ENCODE measurements at places on chromosomes 2 and 18. TPM values are rescaled to one million over a fixed set of nuclear protein-coding genes. Genes with fewer than 3 reads are reported as not detected.

Gene MC5R
- polyA plus RNA-seq: not detected

Gene CHRND
- not detected for polyA plus RNA-seq

Gene CYBRD1
- 8.0 TPM for polyA plus RNA-seq

Gene KCNJ13
- polyA plus RNA-seq: not detected

Gene GCG
- polyA plus RNA-seq: not detected

Gene ADCYAP1
- 29.7 TPM for polyA plus RNA-seq

DNA sequence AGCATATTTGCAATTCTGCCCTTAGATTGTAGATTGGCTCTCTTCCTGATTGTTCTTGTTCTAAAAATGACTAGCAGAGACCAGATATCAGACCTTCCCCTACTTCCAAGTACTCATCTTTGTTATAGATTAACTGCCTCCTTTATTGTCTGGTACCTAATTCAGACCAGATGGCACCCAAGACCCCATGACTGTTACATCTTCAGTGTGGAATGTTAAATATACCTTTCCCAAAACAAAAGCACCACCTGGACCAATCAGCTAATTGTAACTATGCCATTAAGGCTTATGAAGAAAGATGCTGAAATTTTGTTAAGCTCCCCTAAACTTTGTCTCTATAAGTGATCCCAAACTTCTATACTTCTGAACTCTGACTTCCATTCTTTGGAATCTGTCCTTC lies 12.0 kb upstream of the TFPI start:
- DNase-seq: no peak

DNA sequence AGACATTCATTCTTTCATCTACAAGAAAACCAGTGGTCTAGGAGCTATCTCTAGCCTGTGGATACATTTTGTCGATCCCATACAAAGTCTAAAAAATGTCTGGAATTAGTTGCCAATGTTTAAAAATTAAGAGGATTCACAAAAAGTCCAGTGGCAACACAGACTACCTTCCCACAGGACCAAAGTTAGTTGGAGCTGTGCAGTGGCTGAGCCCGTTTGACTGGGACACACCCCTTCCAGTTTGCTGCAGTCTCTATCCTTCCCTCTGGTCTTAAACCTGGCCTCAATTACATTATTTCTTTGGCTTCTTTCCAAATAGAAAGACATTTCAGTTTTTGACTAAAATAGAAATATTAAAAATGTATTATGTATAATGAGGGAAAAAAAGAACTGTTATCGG lies 18.6 kb downstream of the SLC16A14 start:
- DNase-seq: no peak

- DNase-seq: peak; percentile 89
These were observed 283.0 kb downstream of the MYCN start for GRCh38 chr2:16223161-16223840.

- DNase-seq: peak; percentile 44
These were observed at the start of gene COL5A2 for GRCh38 chr2:189179570-189179950. Gene COL5A2, minus strand, starts transcription at chr2:189179761. Its CDS starts 157 bp downstream, at chr2:189179604.

GRCh38 chr18:73660931-73661856 lies 486.4 kb downstream of the FBXO15 start:
- no peak for DNase-seq

GRCh38 chr2:145100301-145100700 lies 580.4 kb upstream of the ZEB2 start:
- DNase-seq: no peak

Data from brain (organoid and tissue), 16 donors.